ENCODE measurements at places on chromosomes 16 and 17.

DNA sequence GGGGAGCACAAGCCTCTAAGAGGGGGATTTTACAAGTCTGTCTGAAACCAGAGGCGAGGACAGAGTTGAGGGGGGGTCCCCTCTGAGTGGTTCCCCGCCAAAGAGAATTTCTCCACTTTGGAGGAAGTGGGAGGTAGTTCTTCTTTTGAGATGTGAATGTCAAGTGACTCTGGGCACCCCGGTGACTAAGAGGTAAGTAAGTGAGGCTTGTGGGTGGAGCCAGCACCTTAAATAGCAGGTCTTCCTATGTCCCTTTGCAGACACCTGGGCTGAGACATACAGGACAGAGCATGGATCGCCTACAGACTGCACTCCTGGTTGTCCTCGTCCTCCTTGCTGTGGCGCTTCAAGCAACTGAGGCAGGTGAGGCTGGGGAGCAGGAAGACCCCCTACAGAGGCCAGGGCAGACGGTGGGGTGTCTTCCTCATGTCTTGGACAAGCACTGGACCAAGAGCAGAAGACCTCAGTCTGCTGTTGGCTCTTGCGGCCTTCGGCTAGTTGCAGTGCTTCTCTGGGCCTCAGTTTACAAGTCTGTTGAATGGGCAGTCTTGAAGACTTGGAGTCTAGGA is at the start of gene CCL22:
TSS of gene CCL22 (plus strand) at position 257 of the 569 bp plus-strand sequence. CDS start at position 291, 34 bp downstream.
- no peak for DNase-seq

GRCh38 chr17:77886387-77886728 is 72.1 kb upstream of the TNRC6C start:
- DNase-seq: no peak

- DNase-seq: no peak
Measured at GRCh38 chr17:68290268-68290954, 516 bp downstream of the SLC16A6 start.

- DNase-seq: peak; percentile 27
Measured at GRCh38 chr17:32311028-32311536, 30.9 kb downstream of the C17orf75 start.

DNA sequence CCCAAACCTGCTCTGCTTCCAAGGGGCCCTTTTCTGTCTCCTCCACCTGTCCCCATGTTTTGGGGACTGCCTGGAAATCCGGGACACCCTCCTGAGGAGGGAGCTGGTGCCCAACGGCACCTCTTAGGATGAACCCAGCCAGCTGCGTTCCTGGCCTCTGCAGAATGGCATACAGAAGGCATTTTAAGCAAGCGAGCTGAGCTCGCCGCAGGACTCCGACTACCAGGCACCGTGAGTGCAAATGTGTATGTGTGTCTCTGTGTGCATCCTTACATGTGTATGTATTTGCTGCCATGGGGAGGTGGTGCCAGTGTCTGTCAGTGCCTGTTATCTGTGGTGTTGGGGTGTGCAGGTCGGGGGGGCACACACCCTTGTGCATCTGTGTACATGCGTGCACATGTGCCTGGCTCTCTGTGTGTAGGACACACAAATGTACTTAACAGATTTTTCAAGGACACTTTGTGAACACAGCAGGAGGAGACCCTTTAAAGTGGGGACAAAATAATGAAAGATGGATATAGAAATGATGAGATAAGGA is 39.3 kb downstream of the ABAT start:
- no peak for DNase-seq

- no peak for DNase-seq
Measured at GRCh38 chr17:80080081-80080480, 21.3 kb upstream of the GAA start.

DNA sequence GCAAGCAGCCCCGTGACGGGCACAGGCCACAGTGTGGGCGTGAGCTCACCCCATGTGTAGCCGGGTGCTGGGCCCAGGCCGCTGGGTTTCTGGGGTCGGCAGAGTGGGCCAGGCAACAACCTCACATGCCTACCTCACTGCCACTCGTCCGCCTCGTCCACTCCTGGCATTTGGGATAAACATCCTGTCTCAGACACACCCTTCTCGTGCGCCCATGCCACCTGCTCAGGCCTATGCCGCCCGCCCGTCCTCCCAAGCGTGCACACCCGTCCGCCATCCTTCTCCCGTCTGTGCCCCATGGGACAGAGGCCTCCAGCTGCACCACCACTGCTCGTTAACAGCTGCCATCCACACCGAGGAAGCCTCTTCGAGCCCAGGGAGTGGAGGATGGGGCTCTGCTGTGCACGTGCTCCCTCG is 64.3 kb downstream of the KLHDC4 start:
- no peak for DNase-seq

DNA sequence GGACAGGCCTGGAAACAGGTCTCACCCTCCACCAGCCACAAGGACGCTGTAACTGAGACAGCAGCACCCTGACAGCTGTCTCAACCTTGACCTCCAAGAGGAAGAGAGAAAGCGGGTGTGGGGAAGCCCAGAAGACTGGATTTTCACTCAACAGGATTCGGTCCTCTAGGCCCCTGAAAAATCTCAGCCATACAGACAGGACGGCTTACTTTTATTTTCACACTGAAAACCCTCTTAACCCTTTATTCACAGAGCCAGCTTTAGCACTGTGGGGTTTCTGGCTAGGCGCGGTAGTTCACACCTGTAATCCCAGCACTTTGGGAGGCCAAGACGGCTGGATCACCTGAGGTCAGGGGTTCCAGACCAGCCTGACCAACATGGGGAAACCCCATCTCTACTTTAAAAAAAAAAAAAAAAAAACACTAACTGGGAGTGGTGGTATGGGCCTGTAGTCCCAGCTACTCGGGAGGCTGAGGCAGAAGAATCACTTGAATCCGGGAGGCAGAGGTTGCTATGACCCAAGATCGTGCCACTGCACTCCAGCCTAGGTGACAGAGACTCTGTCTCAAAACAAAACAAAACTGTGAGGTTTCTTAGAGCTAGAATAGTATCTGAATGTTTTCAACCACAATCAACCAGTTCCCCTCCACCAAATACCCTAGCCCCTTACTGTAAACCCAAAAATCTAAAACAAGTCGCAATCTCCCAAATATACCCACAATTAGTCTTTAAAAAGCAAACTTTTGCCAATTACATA is 5.3 kb downstream of the ANKRD11 start:
- no peak for DNase-seq

DNA sequence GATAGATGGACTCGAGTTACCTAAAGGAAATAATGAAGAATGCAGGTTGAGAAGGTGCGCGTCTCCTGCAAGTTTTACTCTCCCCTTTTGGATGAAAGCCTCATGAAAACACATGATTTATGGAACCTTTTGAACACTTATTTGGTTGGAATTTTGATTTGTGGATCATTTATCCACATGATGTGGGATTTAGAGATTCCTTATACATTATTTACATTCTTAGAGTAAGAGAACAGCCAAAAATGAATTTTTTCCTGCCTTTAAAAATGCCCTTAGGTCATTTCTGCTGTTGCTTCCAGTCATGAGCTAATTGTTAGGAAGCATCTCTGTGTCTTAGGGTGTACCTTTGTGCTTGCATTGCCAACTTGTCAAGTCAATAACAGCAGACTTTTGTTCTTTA is 99.9 kb downstream of the RPTOR start:
- no peak for DNase-seq

GRCh38 chr16:79473456-79473855 is 127.1 kb downstream of the MAF start:
- DNase-seq: no peak

DNA sequence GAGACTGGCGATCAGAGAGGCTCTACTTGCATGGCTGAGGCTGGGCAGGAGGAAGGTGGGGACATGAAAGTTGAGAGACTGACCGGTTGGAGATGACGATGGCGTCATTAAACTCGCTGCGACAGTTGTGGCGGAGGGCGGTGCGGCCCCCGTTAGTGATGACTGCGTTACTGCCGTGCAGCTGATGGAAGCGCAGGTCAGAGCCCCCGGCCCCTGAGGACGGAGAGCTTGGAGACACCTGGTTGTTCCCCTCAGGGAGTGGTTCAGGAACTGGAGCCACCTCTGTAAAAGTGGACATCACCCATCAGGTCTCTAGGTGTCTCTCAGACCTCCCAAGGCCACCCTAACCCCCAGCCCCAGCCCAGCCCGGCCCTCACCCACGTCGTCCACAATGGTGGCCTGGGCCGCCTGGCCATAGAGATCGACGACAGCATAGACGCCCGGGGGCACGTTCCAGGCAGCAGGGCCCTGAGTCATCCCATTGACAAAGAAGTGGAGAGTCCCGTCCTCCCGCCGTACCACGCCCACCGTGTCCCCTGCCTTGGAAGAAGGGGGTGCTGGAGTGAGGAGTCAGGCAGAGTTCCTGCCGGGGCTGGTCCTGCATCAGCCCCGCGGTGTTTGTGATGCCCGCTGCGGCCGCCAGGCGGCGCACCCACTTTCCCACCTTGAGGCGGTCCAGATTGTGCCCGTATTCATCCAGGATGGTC is 5.3 kb downstream of the NEURL4 start:
- peak; percentile 8 for DNase-seq

GRCh38 chr17:8791248-8791909 is 7.8 kb downstream of the MFSD6L start:
- no peak for DNase-seq

DNA sequence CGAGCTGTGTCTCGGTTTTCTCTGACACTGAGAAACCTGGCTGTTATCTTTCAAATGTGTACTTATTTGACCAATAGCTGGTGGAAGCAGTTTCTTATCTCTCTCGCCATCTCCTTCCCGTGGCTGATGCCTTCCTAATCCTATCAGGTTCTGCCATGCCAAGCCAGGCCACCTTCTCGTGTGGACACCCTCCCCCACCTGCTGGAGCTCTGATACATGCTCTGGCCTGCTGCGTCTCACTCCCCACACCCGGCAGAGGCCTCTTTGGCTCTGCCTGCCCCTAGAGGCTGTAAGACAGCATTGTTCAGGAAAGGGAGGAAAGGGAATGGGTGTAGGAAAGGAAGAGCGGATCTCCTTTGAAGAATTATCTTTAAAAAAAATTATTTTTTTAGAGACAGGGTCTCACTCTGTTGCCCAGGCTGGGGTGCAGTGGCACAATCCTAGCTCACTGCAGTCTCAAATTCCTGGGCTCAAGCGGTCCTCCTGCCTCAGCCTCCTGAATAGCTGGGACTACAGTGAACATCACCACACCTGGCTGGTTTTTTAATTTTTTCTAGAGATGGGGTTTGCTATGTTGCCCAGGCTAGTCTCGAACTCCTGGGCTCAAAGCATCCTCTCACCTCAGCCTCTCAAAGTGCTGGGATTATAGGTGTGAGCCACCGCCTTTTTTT is 7.5 kb upstream of the ARMC5 start:
- DNase-seq: peak; percentile 43

GRCh38 chr16:71895679-71896365 is 491 bp downstream of the IST1 start:
- no peak for DNase-seq

DNA sequence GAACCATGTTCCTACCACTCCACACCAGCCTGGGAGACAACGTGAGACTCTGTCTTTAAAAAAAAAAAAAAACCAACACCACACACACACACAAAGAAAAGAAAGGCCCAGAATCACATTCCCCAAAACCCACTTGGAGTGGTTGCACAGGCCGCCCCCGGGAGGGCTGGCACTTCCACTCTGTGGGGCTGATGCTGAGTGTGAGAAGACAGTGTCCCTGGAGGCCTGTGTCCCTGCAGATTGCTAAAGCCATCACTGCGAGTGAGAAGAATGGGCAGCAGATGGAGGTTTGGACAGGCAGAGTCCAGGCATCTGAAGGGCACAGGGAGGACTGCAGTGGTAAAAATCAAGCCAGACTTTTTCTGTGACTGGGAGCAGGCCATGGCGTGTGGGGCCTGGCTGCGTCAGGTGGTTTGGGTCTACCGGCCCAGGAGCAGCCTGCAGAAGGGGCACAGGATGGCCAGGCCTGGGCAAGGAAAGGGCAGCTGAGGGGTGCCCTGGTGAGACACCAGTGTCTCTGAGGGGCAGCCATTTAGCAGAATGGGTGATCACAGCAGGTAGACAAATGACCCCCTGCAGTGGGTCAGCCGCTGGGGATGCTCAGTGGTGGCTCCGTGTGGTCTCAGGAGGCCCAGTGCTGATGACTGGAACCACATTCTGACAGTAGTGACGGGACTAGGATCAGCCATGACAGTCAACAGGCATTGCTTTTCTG is 13.1 kb downstream of the CTRB2 start:
- no peak for DNase-seq

GRCh38 chr16:48280546-48280945 is 33.2 kb upstream of the ABCC11 start:
- no peak for DNase-seq

- peak; percentile 38 for DNase-seq
Measured at GRCh38 chr16:58026139-58026704, 668 bp downstream of the MMP15 start.

DNA sequence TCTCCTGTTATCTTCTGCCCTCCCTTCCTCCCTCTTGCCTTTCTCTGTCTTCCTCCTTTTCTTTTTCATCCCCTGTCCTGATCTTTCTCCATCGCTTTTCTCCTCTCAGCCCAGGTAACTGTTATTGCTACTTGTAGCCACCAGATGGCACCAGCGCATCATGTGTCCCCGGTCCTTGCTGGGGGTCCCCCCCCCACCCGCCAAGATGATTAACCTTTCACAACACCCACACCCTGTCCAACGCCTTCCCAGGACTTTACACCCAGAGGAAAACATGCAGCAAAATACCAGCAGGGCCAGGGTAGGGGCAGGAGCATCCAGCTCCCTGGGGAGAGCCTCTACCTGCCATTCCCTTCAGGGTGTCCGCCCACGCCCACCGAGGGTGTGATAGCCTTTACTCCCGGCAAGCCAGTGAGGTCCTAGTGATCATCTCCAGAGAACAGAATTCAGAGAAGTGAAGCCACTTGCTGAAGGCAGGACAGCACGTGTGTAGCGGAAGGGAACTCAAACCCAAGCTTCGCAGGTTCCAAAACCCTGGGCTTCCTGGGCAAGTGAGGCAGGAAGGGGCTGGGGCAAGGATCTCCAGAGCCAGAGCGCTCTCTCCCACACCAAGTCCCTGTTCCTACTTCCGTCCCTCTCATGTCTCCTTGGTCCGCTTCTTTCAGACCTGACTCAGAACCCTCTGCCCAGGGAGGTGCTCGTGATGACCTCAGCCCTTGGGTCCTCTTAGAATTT is 13.4 kb upstream of the TAC4 start:
- DNase-seq: no peak

- DNase-seq: no peak
Measured at GRCh38 chr17:63029541-63029940, 63.5 kb downstream of the TANC2 start.

- DNase-seq: no peak
Measured at GRCh38 chr16:3058139-3059030, 7.1 kb upstream of the IL32 start.

GRCh38 chr16:8109510-8110369 is 480.6 kb downstream of the TMEM114 start:
- no peak for DNase-seq

DNA sequence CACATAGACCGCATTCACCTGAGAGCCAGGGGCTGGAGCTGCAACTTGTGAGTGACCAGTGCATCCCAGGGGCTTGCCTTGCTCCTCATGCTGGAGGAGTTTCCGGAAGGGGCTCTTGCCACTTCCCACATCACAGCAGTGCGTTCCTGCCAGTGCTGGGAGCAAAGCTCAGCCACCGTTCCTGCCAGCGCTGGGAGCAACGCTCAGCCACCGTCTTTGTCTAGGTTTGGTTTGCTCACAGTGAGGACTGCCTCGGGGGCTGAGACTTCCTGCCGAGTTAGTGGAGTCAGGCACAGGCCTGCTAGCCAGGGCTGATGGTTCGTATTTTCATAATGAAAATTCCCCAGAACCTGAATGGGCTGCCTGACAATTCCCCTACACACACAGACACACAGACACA is 5.4 kb upstream of the CHRNE start:
- no peak for DNase-seq

Data from hippocampal formation (tissue), 2 donors.